ENCODE measurements at places on chromosomes 13 and 19.

- peak; percentile 5 for DNase-seq
Observed at GRCh38 chr19:33535226-33535625, 13.6 kb upstream of the PEPD start.

GRCh38 chr13:21328201-21328600 lies 130.9 kb downstream of the ZDHHC20 start:
- DNase-seq: no peak

DNA sequence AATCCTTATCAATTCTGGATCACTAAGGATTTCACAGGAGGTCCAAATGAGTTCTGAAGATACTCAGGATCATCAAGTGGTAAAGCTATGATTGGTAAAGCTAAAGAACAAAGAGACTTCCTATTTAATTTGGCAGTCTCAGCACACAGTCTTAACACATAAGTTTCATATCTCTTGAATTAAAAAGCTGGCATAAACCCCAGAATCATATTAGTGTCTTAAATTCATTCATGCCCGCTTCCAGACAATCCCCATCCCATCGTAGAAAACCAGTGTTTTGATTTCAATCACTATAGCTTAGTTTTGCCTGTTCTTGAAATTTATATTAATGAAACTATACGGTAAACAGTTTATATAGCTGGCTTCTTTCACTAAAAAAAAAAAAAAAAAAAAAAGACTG lies 278.7 kb downstream of the DIAPH3 start:
- DNase-seq: no peak

GRCh38 chr13:30394751-30395191 lies 27.5 kb upstream of the UBE2L5 start:
- no peak for DNase-seq

- no peak for DNase-seq
Observed at GRCh38 chr13:97110936-97111335, 111.2 kb upstream of the MBNL2 start.

DNA sequence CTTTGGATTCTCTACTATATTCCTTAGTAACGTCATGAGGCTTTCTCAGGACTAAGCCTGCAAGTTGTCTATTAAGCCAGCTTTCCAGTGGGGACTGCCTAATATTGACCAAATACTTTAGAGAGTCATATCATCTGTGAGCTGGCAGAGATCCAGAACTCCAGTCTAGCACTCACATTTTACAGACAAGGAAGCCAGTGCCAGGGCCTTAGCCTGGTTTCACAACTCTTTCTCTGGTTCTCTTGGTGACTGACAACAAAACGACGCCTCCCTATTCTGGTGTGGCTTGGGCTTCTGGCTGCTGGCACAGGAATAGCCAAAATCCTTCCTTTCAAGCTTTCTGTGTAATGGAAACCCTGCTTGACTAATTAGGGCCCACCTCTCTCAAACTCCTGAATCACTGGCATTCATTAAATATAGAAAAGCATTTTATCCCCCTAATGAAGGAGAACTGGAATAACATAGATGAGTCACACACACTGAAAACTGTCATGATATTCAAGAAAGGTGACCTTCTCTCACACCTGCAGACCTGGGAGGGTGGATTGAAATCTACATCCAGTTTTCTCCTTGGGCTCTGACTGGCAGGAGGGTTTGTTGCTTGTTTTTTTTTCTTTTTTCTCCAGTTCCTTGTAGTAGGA lies 75.2 kb upstream of the UBL3 start:
- DNase-seq: peak; percentile 97

DNA sequence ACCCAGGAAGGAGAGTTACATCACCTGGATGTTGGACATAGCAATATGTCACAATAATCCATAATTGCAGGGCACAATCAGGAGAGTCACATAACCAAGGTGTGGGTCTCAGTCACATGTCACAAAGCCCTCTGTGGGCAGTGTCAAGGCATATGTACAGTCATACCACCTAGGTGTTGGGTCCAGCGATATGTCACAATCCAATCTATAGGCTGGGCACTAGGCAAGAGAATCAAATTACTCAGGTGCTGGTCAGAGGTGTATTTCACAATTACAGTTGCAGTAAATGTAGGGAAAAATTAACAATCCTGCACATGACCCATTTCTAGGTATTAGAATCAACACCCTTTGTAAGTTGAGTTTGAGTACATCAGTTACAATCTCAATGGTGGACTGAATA lies 126.2 kb upstream of the ZNF91 start:
- no peak for DNase-seq

GRCh38 chr19:45793178-45793564 lies 526 bp upstream of the DMWD start:
- no peak for DNase-seq

- no peak for DNase-seq
Observed at GRCh38 chr13:87814403-87814802, 143.2 kb downstream of the SLITRK5 start.

GRCh38 chr13:113565526-113566226 lies 18.9 kb upstream of the TFDP1 start:
- DNase-seq: no peak

- peak; percentile 56 for DNase-seq
Observed at GRCh38 chr13:113098162-113098732, 7.3 kb upstream of the F7 start.

DNA sequence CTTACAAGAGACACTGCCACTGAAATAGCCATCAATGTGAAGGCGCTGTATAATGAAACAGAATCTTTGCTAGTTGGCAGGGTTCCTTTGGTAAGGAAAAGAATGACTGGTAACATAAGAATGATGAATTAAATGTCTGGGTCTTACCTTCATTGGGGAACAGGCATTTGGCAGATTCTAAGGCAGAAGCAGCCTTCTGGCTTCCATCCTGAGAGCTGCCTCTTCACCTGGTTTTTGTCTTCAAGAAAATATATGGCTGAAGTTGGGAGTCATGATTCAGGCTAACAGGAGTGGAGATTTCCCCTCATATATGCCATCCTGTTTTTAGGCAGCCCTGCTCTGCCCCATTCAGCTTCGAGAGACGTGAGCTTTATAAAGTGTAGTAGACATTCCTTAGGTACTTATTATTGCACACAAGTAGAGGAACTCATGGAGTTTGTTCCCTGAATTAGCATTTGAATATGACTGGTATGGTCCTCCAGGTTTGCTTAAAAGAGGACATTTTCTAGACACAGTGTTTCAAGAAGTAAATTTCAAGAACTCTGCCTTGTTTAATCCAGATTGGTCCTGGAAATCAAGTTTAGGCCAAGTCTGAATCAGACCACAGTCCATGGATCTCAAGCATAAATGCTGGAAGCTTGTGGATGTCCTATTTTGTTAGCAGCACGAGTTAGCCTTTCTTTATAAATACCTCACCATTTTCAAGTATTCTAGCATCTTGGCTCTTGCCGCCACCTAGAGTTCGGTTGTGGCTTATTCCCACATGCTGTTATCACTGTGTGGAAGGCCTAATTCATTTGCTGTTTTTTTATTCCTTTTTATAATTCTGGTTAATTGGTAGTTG lies 56.2 kb upstream of the AKAP11 start:
- peak; percentile 33 for DNase-seq

GRCh38 chr13:80988391-80989151 lies 647.6 kb upstream of the SPRY2 start:
- no peak for DNase-seq

DNA sequence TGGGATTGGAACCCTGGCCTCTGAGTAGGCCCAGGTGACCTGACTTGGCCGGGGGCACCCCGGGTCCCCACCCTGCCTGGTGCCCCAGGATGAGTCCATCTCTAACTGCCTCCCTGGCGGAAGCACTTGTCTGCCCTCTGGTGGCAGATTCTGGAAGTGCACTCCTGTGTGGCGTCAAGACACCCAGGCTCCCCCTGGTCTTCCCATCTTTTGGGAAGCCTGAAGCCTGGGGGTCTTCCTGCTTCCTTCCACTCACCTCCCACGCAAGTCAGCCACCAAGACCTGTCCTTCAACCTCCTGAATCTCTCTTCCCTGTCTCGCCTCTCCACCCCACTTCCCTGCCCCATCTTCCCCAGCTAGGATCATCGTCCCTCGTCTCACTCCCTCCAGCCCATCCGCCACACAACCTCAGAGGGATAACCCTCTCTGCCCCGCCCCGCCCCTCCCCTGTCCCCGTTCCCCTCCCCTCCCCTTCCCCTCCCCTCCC lies 7.4 kb downstream of the RABAC1 start:
- DNase-seq: peak; percentile 58

DNA sequence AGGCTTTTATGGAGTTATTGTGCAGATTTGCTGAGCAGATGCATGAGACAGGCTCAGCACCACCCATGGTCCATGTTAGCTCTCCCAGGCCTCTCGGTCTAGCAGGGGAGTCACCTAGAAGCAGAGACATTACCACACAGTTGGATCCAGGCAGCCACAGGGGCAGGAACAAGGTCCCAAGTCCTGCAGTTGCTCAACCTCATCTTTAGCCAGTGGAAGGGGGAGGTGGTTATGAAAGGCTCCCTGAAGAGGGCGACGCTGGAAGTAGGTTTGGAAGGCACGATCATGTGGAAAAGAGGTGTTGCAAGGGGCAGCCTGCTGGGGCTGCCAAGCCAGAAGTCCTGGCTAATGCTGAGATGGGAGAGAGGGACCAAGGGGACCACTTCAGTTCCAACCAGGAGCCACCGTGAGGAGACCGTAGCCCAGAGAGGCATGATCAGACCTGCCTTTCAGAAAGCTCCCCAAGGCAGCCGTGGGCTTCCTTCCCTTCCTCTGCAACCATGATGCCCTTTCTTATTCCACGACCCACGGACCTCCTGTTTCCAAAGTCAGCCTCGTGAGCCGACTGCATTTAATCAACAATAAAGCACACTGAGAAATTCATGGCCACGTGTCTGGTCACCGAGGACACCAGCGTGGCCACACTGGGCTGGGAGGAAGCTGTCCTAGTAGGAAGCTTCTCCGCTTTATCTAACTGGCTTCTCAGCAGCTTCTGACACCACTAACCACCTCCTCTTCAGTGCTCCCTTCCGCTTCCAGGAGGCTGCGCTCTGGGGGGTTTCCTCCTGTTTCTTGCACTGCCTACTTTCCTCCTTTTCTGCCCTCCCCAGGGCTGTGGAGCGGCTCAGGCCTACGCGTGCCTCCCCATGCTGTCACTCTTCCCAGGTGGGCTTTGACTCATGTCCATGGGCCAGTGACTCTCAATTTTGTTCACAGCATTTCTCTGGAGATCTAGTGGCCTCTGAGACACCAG lies 2.6 kb downstream of the AP1M1 start:
- DNase-seq: peak; percentile 78

GRCh38 chr19:18898607-18899408 lies 2.9 kb upstream of the CERS1 start:
- no peak for DNase-seq

- DNase-seq: peak; percentile 85
Observed at GRCh38 chr13:44436589-44437337, 63.1 kb downstream of the SERP2 start.

GRCh38 chr13:71866335-71867130 lies 471 bp downstream of the DACH1 start:
- DNase-seq: no peak

DNA sequence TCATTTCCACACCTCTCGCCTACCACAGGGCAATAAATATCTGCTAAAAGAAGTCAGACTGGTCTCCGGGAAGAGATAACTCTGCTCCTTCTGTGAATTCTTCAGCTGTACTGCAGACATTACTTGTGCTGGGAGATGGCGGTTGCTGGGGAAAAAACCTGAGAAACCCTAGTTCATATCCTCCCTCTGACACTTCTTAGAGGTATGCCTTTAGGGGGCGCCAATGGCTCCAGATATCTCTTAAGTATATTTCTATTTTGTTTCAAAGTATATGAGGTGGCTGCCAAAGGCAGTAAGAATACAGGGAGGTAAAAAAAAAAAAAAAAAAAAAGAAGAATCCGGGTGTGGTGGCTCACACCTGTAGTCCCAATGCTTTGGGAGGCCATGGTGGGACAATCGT lies 175.2 kb downstream of the PAN3 start:
- DNase-seq: peak; percentile 40

- no peak for DNase-seq
Observed at GRCh38 chr19:18438331-18439024, 545 bp upstream of the ISYNA1 start.

DNA sequence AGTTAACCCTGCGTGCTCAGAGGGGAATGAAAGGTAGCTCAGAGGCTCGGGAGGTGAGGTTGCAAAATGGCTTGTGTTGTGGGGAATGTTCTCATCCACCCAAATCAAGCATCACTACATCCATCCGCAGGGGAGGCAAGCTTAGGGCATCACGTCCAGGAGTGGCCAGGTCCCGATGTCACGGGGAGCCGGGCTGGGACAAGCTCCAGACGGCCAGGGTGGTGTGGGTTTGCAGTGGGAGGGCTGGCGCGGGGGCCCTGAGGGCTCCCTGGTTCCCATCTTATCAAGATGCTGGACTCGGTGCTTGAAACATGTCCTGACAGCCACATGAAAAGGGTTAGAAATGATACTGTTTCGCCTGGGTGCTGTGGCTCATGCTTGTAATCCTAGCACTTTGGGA lies 25.8 kb downstream of the EPN1 start:
- DNase-seq: no peak

- no peak for DNase-seq
Observed at GRCh38 chr13:26011996-26012821, 39.6 kb downstream of the SHISA2 start.

- no peak for DNase-seq
Observed at GRCh38 chr13:113115363-113116205, 7.0 kb upstream of the F10 start.

- peak; percentile 43 for DNase-seq
Observed at GRCh38 chr19:49136771-49137171, 17.4 kb downstream of the PPFIA3 start.

GRCh38 chr19:8141726-8142512 lies 7.5 kb downstream of the FBN3 start:
- no peak for DNase-seq

- no peak for DNase-seq
Observed at GRCh38 chr13:77853703-77854102, 64.9 kb downstream of the EDNRB start.

DNA sequence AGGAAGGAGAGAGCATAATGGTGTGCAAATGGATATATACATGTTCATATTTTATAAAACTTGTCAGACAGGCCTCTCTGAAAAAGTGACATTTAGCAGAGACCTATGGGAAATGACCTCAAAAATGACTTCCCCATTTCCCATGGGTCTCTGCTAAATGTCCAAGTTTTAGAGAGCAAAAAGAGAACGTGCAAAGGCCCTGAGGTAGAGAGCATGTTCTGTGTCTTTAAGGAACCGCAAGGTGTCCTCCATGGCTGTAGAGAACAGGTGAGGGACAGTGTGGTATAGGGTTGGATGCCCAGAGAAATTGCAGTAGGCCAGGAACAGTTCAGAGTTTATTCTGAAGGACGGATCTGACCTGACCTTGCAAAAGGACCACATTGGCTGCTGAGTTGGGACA lies 113.2 kb upstream of the RNF113B start:
- DNase-seq: no peak

GRCh38 chr19:6115992-6116391 lies 5.7 kb upstream of the RFX2 start:
- no peak for DNase-seq

GRCh38 chr13:32882691-32883090 lies 133.5 kb upstream of the KL start:
- DNase-seq: no peak

Data from AG10803 (cell line).